Germinal center (tissue), 1 donor: ENCODE measurements at places on chromosomes 12 and 14.

DNA sequence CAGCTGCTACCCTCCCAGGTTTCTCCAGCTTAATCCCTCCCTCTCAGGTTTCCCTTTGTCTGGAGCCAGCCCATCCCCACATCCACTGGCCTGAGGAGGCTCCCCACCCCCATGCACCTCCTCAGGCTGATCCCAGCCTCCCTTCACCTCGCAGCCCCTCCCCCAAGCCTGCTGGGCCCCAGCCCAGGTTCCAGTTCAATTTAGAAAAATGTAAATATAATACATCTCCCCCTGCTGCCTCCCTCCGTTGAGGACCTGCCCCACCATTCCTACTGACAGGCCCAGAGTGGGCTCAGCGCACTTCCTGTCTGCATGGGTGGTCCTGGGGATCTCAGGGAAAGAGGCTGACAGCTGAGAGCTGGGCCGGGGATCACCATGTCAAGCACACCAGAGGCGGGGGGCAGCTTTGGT, 155.8 kb downstream of the NTF3 start:
- DNase-seq = no peak

DNA sequence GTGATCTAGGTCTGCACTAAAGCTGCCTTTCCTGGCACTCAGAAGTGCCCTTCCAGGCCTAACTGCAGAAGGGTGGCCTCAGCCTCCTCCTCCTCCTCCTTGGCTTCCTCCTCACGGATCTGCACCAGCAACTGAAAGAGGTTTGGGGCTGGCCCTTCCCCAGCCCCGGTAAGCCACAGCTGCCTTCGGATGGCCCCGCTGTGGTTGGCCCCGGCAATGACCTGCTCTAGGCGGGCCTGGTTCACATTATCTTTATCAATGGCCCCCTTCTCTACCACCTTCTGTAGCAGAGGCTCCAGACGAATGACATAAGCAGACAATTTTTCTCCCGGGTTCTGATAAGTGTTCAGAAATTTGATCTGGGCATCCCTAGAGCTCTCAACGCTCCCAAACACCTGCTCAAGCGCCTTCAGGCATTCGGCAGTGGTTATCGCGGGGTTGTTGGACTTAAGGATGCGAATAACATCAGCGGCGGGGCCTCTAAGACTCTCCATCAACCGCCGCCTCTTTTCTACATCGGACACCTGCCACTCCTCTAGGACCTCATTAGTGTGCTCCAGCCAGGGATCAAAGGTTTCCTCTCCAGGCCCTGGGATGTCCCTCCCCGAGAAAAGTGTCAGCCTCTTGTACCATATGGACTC, 1.5 kb downstream of the PNMA1 start:
- DNase-seq = no peak

DNA sequence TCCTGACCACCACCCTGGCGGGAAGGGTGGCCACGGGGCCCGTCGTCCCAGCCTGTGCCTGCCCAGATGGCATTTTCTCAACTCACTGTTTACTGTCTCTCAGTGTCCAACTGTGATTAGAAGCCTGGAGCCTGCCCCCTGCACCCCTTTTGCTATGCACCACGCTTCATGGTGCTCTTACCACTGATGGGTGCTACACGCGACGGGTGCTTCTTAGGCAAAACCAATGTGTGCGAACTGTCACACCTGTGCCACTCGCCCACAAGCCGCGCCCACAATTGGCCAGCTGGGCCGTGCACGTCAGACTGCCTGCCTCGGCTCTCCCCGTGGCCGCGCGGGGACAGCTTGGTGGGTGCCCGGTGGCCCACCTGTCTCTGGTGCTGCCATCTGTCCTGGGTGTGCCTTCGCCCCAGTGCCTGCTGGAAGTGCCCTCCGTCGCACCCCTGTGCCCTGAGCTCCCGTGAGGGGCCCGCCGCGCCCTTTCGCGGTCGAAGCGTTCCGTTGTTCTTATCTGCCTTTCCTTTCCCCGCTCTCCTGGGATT, 15.1 kb upstream of the AMN start:
- no peak for DNase-seq

DNA sequence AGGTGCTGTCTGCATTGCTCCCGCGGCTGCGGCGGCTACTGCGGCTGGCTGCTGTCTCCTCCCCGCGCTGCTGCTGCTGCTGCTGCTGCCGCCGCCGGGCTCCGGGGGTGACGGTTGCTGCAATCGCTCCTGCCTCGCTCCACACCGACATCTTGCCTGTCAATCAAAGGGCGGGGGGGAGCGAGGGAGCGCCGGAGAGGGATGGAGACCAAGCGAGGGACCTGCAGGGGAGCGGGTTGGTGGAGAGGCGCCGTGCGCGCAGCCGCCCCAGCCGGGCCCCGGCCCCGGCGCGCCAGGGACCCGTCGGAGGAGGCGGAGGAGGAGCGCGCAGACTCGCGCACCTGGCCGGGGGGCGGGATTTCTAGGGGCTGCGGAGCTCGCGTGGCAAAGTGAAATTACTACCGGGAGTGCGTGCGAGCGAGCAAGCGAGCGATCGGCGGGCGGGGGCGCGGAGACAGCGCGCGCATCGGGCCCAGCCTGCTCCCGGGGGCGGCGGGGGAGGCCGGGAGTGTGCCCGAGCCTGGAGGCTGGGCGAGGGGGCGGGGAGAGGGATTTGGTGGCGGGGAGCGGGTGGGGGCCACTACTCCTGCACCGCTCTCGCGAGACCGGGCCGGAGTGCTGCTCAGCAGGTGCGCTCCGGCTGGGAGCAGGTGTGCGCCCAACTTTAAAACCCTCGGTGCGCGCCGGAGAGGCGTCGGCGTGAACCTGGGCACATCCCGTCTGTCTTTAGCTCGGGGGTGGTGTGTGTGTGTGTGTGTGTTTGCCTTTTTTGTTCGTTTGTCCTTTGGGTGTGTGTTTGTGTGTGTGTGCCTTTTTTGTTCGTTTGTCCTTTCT, at the start of gene KSR2:
KSR2 (minus strand) TSS at position 165 of the 834 bp plus-strand sequence. CDS start 735 bp downstream, outside the sequence.
- DNase-seq = peak; percentile 85

DNA sequence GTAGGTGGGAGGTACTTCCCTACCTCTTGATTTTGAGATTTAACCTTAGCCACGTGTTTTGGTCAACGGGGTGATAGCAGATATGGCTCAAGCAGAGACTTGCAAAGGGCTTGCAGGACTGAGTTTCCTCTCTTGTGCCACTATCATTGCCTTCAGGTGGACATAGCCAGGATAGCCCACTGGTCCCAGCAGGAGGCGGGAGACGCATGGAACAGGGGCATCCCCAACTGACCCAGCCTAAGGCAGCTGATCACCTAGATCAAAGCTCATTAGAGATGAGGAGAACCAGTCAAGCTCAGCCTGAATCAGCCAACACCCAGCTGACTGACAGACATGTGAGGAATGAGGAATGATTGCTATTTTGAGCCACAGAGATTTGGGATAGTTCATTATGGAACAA, 49.6 kb downstream of the CALM1 start:
- DNase-seq = no peak

GRCh38 chr12:6676962-6677361, 12.2 kb downstream of the ZNF384 start:
- DNase-seq = no peak

DNA sequence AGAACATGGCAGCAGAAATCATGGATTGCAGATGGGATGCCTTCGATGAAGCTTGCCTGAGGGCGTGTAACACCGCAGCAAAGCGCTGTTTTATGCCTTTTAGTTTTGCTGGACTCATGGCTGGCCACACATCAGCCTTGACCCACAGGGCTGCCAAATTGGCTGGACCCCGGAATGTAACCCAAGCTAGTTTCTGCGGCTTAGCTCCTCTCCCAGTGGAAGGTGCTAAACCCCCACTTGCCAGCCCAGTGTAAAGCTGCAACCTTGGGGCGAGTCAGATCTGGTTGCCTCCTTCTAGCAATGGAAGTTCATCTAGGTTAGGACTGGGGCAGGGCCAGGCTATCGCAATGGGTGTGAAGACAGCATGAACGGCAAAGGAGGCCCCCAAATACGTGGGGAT, 38.3 kb downstream of the MEG3 start:
- DNase-seq = no peak

- DNase-seq = no peak
Measured at GRCh38 chr12:86774841-86775388, 518.7 kb upstream of the MGAT4C start.
